DMS53 (cell line): ENCODE measurements at places on chromosomes 11 and 22.

- DNase-seq = peak; percentile 56
Measured at GRCh38 chr11:58070585-58070984, 39.8 kb downstream of the OR6Q1 start.

DNA sequence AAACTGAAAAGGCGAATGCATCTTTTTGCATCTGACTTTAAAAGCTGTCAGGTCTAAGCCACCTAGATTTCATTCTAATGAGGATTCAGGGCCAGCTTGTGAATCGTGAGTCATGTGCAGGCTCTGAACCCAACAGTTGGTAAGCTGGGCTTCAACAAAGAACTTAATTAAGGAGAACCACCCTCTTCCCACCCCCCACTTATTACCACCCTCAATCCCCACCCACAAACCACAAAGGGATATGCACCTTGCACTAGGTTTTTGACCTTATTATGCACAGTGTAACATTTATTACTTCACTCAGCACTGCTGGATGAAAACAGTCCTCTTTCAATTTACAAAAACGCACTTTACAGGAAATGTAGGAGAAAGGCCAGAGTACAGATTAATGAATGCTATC lies 94.1 kb upstream of the LIN7C start:
- DNase-seq = no peak

- DNase-seq = no peak
Measured at GRCh38 chr11:10032935-10033334, 261.1 kb downstream of the SBF2 start.

GRCh38 chr11:9176550-9176949 lies 85.2 kb upstream of the SCUBE2 start:
- DNase-seq = no peak

DNA sequence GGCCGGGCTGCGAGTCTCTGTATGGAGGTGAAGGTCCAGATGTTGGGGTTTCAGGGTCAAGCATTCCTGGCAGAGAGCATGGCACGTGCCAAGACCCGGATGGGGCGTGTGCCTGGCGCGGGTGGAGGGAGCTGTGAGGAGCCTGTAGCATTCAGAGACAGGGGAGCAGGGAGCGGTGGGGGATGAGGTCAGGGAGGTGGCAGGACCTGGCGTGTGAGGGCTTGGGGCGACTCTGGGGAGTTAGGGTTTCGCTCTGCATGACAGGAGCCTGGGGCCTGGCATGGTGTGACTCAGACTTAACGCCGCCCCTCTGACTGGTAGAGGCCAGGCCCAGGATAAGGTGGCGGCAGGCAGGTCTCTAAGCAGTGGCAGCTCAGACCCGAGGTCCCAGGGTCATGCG lies 103.0 kb downstream of the KCNQ1 start:
- no peak for DNase-seq

- no peak for DNase-seq
Measured at GRCh38 chr22:31604137-31604705, 57.8 kb downstream of the PISD start.

- no peak for DNase-seq
Measured at GRCh38 chr22:25051073-25051472, 98.6 kb downstream of the KIAA1671 start.
